ENCODE measurements at places on chromosomes 1 and 21.

- DNase-seq = no peak
Measured at GRCh38 chr1:10680487-10680886, 116.0 kb downstream of the CASZ1 start.

- DNase-seq = no peak
Measured at GRCh38 chr1:206486995-206487788, 16.9 kb downstream of the IKBKE start.

- DNase-seq = no peak
Measured at GRCh38 chr1:159791031-159791430, 10.3 kb downstream of the DUSP23 start.

DNA sequence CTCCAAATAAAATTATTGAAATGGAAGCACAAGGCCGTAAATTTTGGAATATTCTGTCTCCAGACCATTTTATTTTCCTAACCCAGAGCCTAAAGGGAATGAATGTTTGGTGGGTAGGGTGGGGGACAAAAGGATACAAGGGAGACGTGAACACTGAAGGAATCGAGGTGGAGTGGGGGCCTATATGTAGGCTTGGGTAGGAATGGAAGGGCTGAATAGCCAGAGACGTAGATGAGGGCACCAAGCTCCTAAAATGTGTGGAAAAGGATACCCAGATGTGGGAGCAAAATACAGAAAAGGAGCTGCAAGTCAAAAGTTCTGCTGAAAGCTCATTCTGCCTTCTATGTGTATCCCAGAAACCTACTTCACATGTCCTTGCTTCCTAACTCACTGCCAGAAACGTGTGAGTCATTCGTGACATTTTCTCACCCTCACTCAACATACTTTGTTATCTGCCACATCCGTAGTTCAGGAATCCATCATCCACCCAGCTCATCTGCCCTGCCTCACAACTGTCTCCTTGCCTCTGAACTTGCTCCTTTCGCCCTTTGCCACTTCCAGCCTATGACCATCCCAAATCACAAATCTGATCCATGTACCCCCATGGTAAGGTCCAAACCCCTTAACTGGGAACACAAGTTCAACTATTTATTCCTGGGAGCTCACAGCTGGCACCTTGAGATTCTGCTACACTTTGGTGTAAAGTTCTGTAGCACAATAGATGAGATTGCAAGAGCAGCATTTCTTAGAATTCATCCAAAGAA, 84.1 kb upstream of the PRDX6 start:
- no peak for DNase-seq

All from occipital lobe (tissue), 3 donors.